ENCODE measurements at places on chromosomes 2 and 18. TPM values are rescaled to one million over a fixed set of nuclear protein-coding genes. Genes with fewer than 3 reads are reported as not detected.

Gene CPLX4
- total RNA-seq = not detected

Gene CHPF
- total RNA-seq = 243 TPM

Gene LHCGR
- total RNA-seq = not detected

Gene ZNF521
- 45.1 TPM for total RNA-seq

Gene DNAH7
- 0.12 TPM for total RNA-seq

Gene THSD7B
- total RNA-seq = not detected

Gene CCDC102B
- total RNA-seq = 16.6 TPM

Gene MLPH
- total RNA-seq = 11.2 TPM

Gene GTF2A1L
- 0.24 TPM for total RNA-seq

Gene CELF4
- not detected for total RNA-seq

Gene SERPINB3
- not detected for total RNA-seq

Gene VWA3B
- not detected for total RNA-seq

Gene ATG16L1
- 12.9 TPM for total RNA-seq

Gene RAD51AP2
- not detected for total RNA-seq

Gene ARHGAP15
- total RNA-seq = not detected

Gene FOXD4L1
- 0.15 TPM for total RNA-seq

Gene CXCR4
- total RNA-seq = 3.2 TPM
